ENCODE measurements at places on chromosomes 5 and 9. TPM values are rescaled to one million over a fixed set of nuclear protein-coding genes. Genes with fewer than 3 reads are reported as not detected.

The ZNF483 gene
- 2.9 TPM for total RNA-seq

The CLIC3 gene
- total RNA-seq, result 0.27 TPM

The HTR1A gene
- not detected for total RNA-seq

The DCP2 gene
- total RNA-seq, result 69.7 TPM

The RECK gene
- total RNA-seq, result 22.6 TPM

The SLC12A7 gene
- 23.8 TPM for total RNA-seq

The ZNF883 gene
- 0.53 TPM for total RNA-seq

The CHSY3 gene
- total RNA-seq, result 2.7 TPM

The PHF24 gene
- total RNA-seq, result not detected

The NR6A1 gene
- total RNA-seq, result 1.2 TPM

The PCDHA9 gene
- total RNA-seq, result 0.07 TPM

The PCSK5 gene
- total RNA-seq, result 8.4 TPM

The TMEM232 gene
- total RNA-seq, result 0.80 TPM

The MLANA gene
- not detected for total RNA-seq

The IL5 gene
- not detected for total RNA-seq

The DND1 gene
- total RNA-seq, result 0.43 TPM

The IRX4 gene
- not detected for total RNA-seq

The FYB1 gene
- total RNA-seq, result 0.07 TPM

The ZNF366 gene
- total RNA-seq, result 0.53 TPM

Data from thoracic aorta endothelial cell (primary cell).